ENCODE measurements at places on chromosomes 12 and 14.

- no peak for DNase-seq
Measured at GRCh38 chr14:61388976-61389576, 67.7 kb downstream of the PRKCH start.

DNA sequence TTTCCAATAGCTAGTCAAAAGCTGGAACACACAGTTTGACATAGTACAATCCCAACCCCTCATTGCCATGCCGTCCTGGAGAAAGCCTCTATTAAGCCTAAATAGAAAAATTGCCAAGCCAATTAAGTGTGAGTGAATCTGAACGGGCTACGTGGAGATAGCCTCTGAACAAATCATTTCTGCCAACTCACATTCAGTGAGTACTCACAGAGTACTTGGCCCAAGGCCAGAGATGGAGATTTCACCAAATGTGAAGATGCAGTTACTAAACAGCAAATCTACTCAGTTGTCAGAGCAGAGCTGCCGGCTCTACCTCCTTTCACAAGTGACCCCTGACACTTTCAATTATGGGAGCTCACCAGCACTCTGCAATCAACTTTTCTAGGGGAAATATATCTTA lies 350.0 kb downstream of the GALC start:
- no peak for DNase-seq

GRCh38 chr12:86729739-86730138 lies 473.5 kb upstream of the MGAT4C start:
- DNase-seq = no peak

- no peak for DNase-seq
Measured at GRCh38 chr14:39324097-39324496, 90.4 kb downstream of the MIA2 start.

- no peak for DNase-seq
Measured at GRCh38 chr12:22059976-22060647, 14.1 kb downstream of the CMAS start.

GRCh38 chr12:15719230-15719629 lies 70.0 kb downstream of the EPS8 start:
- DNase-seq = no peak

- DNase-seq = no peak
Measured at GRCh38 chr12:72084880-72085279, 146.2 kb downstream of the TPH2 start.

- peak; percentile 33 for DNase-seq
Measured at GRCh38 chr12:29889737-29890136, 106.0 kb upstream of the TMTC1 start.

GRCh38 chr12:26276709-26277108 lies 81.3 kb downstream of the SSPN start:
- no peak for DNase-seq

DNA sequence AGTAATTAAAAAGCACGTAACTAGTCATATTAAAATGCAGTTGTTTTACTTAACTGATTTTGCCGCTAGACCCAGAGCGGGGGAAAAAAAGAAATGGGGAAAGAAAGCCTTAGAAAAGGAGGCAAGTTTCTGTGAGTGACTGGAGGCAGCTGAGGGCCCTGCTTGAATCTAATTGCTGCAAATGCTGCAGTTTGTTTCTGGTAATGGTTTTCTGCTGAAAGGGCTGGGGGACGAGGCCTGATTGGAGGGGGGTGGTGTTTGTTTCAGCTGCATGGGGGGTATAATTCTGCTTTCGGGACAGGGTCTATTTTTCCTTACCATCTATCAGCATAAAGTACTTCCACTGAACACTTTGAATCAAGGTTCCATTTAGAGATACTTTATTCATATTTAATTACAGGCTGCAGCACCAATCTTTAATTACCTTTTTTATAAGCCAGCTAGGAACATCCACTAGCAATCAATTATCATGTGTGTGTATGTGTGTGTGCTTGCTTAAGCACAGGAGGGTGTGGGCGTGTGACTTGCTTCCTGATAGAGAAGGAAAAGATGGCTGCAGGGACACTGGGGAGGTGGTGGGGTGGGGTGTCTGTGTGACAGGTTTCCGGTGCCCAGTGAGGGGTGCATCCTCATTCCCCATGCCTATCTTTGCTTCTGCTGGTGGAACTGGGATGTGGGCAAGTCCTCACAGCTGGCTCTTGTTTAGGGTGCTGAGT lies 83.4 kb downstream of the ADCK1 start:
- no peak for DNase-seq

DNA sequence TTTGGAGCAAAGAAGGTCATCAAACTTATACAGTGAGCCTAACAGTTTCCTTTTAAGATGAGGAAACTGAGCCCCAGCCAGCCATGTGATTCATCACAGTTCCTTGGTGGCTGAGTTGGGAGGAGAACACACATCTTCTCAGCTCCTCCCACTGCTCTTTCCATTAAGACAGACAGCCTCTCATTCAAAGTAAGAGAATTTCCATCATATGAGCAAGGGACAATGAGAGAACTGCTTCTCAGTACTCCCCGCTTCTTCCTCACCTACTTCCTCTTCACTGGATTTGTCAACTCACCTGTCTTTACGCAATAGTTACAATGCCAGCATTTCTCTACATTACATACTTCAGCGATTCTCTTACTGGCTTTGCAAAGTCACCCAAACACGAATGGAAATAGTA lies 2.2 kb downstream of the IFNG start:
- no peak for DNase-seq

DNA sequence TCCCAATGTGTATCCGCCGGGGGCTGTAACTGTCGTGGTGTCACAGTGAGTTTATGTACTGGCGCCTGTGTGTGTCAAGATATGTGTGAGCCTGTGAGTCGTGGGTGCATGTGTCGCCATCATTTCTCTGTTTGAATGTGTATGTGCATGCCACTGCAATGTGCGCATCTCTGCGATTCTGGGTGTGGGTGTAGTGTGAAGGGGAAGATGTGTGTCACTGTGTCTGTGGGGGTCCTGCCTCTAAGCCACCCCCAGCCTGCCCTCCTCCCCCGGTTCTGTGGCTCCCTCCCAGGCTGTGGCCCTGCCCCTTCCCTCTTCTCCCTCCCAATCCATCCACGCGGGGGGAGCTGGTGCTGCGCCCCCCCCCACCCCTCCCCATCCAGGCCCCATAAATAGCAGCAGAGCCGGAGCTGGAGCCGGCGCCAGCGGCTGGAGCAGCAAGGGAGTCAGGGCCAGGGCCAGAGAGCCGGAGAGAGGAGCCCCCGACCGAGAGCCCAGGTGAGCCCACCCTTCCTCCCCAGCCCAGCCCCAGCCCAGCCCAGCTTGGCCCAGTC lies at the start of gene CPNE6:
TSS of gene CPNE6 (plus strand) at position 419 of the 554 bp plus-strand sequence. CDS start 1,375 bp downstream, outside the sequence.
- no peak for DNase-seq

- no peak for DNase-seq
Measured at GRCh38 chr12:128033473-128033872, 233.5 kb upstream of the TMEM132C start.

DNA sequence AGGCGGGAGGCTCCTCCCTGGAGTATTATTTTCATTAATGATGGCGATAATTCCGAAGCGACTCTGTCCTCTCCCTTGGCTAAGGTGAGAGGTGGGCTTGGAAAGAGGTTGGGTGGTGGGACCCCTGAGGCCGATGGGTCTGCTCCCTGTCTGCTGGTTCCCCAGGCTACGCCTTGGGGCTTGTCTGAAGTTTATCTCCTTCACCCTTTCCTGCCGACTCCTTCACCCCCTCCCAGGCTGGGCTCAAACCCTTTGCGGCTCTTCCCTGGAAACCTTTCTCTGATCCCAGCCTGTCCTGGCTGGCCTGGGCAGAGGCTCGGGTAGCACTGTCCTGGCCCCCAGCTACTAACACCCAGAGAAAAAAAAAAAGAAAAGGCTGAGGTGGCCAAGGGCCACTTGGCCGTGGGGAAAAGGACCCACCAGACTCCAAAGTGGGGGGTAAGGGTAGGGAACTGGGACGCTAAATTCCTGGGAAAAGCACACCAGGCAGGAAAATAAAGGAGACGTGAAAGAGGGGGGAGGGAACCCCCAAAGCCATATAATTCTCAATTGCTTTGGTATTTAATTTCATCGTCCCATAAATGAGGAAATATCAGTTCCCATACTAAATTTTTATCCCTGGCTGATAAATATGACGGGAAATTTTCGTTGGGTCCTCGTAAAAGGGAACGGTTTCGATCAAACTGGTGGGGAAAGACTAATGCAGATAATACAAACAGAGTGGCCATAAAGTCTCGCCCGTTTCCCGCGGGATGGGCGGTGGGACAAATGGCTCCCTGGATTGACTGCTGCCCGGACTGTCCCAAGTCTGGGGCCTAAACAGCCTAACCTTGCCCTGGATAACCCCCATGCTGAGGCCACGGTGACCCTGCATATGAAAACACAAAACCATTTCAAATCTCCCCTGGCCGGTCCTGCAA lies 2.0 kb upstream of the HOXC10 start:
- DNase-seq = no peak

- DNase-seq = no peak
Measured at GRCh38 chr12:52441320-52441911, 7.2 kb upstream of the KRT75 start.

Measured in tibial nerve (tissue), 4 donors.